Suppressor macrophage (primary cell): ENCODE measurements at places on chromosomes 7 and 10.

- no peak for DNase-seq
Observed at GRCh38 chr10:122122493-122122892, 133.5 kb downstream of the TACC2 start.

DNA sequence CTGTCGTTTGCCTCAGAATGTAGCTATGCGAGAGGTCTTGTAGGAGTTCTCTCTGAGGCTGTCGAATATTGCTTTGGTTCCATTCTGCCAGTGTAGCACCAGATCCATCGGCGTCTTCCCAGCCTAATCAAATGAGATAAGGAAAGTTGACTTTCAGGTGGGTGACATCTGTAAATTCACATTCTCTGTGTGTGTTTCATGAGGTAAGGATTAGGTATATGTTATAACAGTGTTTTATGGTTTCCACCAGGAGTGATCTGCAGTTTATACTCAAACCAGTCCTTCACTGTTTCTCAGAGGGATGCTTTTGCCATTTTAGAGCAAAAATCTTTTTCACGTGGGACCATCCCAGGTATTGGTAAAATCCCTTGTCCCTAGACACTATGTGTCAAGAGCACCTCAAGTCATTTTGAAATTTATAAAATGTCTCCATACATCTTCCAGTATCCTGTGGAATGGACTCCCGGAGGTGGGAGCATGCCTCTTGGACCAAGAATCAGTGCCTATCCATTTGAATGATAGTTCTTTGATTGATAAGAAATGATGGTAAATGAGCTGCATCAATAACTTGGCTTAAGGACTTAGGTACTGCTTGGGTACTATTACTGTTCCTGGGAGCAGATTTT lies 7.9 kb downstream of the ANKRD1 start:
- no peak for DNase-seq

- no peak for DNase-seq
Observed at GRCh38 chr7:151469281-151469680, 29.3 kb upstream of the CRYGN start.

DNA sequence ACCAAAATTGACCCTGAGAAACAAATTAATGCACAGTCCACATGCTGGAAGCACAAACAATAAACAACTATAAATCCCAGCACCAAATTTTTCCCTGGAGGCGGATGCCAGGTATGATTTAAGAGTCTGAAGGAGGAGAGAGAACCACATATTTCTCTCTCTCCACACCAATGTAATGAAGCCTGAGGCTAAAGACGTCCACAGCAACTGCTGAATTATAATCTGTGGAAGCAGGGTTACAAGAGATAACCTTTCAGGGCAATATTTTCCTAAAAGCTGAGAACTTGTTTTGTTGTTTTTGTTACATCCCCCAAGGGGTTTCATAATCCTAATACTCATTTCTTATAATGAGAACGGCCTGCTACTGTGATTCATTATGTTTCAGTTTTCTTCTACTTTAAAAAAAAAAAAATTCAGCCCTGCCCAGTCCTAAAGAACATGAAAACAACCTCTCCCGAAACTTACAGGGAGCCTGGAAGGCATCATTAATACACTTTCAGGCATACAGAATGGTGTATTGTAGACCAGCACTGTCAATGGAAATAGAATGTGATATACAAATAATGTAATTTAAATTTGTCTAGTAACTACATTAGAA lies 48.5 kb upstream of the ABLIM1 start:
- no peak for DNase-seq
